ENCODE measurements at places on chromosomes 16 and 17.

GRCh38 chr16:55557186-55557585 lies 9.3 kb upstream of the CAPNS2 start:
- DNase-seq, result no peak

DNA sequence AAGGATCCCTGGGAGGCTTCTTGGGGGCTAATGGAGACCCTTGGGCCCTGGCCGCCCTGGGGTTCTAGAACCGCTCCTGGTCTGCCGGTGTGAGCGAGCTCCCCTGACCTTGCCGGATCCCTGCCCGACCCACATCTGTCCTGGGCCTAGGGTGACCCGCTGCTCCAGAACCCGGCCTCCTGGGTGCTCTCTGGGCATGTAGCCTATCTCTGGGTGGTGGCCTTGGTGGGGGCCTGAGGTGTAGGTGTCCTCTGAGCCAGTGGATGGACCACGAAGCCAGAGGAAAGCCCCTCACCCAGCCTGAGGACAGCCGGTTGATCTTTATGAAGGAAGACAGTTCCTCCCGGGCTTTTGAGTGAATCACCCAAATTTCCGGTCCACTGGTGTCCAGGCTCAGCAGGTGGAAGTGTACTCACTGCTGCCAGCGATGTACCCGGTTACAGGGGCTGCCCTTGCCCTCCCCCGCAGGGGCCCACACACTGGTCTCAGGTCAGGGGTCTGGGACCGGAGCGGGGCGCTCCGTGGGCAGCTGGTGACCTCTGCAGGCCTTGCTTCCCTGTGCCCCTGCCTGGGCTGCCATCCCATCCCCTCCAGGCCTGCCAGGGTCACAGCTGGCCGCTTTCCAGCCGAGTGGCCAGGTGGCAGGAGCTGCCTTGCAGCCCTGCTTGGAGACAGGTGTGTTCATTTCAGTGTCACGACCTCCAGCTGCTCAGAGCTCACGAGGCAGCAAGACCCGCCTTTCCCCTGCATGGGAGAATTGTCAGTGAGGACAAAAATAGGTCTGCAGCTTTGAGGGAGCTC lies 10.5 kb upstream of the GSE1 start:
- no peak for DNase-seq

DNA sequence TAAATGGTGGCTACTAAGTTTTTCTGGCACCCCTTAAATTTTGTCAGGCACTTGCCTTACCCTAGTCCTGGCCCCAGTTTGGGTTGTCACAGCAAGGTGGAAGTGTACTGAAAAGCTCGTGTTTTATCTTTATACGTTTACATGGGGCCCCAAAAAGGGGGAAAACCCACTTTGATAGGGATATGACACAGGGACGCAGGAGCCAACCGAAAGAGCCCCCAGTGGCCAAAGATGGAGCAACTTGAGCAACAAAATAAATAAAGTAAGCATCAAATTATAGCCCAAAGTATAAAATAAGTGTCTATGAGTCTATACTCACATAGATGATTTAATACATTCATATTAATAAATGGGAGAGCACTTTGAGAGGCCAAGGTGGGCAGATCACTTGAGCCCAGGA lies 5.0 kb upstream of the CETP start:
- DNase-seq, result no peak

GRCh38 chr17:913207-913606 lies 66.4 kb downstream of the NXN start:
- DNase-seq, result no peak

DNA sequence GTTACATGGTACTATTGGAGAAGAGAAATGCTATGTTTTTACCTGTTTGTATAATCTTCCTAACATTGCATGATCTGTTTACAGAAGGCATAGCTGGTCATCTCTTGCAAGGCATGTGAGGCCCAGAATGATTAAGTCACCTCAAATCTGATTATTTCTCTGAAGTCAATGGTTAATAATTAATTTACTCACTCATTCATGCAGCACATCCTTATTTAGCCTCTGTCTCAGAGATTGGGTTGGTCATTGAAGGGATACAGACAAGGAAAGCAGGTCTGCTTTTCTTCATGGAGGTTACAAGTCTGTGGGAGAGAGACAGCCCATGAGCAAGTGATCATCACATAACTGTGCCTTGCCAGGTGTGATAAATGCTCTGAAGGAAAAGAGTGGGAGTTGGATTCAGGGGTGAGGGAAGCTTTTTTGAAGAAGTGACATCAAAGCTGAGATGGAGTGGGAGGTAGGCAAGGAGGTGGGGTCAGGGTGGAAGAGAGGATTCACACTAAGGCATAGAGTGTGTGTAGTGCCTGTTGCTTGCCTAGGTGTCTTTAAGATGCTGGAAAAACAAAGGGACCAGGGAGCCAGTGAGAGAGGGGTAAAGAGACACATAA lies 16.3 kb upstream of the RBFOX1 start:
- DNase-seq, result no peak

GRCh38 chr17:59180626-59181025 lies 25.1 kb downstream of the PRR11 start:
- no peak for DNase-seq

DNA sequence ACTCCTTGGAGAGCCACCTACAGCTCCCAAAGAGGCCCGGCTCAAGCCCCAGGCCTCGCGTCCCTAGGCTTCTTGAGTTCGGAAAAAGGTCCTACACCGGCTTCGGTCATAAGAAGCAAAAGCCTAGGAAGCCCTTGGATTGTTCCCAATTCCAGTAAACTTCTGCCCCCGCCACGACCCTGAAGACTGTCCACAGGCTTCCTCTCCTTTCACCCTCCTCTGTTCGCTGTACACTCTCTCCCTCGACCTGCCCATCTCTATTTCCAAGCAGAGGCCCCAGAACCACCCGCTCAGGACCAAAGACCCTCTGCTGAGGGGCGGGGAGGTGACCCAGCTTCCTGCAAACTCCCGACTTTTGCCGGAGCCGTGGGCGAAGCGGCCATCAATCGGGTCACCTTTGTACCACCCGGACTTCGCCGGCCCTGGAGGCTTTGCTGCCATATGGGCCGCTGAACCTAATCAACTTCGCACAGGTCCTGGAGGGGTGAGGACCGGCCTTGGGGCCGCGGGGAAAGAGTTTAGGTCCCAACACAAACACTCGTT lies 2.7 kb downstream of the HOXB2 start:
- DNase-seq, result no peak

- DNase-seq, result no peak
Observed at GRCh38 chr17:1908699-1909309, 79.0 kb downstream of the RPA1 start.

- no peak for DNase-seq
Observed at GRCh38 chr16:11372073-11372828, 27.0 kb downstream of the RMI2 start.

- no peak for DNase-seq
Observed at GRCh38 chr16:55264949-55265348, 59.1 kb upstream of the IRX6 start.

DNA sequence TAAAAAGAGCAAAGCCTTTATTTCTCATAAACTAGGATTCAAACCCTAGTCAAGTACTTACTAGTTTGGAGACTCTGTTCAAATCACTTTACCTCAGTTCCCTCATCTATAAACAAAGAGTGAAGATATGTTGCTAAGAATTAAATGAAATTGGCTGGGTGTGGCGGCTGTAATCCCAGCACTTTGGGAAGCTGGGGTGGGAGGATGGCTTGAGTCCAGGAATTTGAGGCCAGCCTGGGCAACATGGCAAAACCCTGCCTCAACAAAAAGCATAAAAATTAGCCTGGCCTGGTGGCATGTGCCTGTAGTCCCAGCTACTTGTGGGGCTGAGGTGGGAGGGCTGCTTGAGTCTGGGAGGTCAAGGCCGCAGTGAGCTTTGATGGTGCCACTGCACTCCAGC lies 114.5 kb upstream of the CREBBP start:
- DNase-seq, result no peak

DNA sequence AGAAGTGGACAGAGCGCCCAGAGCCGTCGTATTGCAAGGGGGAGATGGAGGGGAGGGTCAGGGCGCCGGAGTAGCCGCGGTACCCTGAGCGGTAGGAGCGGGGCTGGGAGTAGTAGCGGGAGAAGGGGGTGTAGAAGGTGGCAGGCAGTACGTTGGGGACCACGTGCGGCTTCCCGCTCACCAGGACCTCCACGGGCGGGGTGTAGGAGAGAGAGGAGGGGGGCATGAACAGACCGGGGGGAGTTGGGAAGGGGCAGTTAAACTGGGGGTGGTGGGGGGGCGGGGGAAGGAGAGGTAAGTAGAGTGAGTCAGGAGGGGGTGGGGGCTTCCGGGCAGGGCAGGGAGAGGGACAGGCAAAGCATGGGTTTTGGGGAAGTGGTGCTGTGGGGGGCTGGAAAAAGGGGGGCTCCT lies 16.8 kb downstream of the ST6GALNAC2 start:
- no peak for DNase-seq

DNA sequence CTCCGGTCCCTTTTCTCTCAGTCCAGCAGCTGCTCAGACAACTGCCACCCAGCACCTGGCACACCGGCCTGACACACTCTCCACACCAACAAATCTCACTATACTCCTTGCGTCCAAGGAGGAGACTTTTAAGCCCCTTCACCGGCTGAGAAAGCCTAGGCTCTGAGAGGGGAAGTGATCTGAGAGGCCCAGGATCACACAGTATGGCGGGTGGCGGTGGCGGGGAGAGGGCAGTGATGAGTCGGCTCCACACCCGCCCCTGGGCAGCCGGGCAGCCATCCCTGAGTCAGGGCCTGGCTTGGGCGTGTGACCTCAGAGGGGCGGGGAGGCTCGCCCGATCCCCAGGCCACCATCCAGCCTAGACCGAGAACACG lies 569 bp downstream of the FLII start:
- no peak for DNase-seq

DNA sequence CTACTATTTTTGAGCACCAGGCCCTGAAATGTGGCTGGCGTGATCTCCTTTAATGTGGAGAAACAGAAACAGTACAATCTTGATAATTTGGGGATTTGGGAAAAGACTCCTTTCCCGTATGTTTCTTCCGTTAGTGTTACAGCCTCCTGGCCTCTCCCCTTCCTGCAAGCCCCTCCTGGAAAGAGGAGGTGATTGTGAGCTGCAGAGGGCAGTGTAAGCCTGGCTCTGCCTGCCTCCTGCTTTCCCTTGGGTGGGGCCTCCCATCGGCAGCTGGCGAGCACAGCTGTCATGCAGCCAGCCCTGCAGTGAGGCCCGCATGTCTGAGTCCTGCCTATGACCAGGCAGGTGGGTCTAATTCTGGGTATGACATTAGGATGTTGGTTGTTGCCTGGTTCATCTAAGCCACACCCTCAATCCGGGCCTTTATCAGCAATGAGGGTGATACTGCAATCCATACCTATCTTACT lies 48.7 kb upstream of the WSB1 start:
- DNase-seq, result no peak

DNA sequence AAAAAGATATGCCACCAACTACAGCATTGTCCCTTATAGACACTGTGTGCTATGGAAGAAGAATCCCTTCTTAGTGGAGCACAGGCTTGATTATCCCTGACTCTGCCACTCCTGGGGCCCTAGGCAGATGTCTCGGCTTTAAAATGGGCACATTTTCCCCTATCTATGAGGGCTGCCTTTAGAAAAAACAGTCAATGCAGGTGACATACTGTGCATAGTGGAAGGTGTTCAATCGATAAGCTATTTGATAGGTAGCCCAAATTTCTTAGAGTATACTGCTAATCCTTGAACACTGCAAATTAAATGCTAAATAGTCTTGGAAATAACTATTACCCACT lies 64.4 kb downstream of the PARN start:
- no peak for DNase-seq

- DNase-seq, result no peak
Observed at GRCh38 chr16:72517154-72517553, 345.2 kb upstream of the PMFBP1 start.

DNA sequence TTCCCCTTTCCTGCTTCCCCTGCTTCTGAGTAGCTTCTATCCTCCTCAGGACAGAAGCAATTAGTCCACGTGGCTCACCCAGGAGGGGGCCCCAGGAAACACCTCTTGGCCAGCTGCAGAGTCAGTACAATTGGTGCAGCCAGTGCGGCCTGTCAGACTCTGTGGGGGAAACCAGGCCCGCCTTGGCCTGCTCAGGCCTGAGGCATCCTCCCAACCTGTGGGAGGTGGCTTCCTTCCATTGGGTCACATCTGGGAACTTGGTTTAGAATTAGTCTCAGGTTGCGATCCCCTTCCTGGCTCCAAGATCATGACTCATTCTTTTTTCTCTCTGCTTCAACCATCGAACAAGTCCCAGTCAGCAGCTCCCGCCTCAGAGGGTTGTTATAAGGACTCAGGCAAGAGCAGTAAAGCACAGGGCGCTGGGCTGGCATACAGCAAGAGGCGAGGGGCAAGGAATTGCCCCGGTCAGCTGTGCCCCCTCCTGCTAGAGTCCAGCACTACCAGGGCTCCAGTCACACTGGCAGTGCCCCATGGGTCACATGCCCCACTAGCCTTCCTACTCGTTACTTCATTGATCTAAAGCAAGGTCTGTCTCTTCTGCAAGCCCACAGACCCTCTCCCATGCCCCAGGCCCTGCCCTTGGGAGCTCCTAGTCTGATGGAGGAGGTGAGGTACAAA lies 8.1 kb upstream of the EPX start:
- DNase-seq, result no peak

DNA sequence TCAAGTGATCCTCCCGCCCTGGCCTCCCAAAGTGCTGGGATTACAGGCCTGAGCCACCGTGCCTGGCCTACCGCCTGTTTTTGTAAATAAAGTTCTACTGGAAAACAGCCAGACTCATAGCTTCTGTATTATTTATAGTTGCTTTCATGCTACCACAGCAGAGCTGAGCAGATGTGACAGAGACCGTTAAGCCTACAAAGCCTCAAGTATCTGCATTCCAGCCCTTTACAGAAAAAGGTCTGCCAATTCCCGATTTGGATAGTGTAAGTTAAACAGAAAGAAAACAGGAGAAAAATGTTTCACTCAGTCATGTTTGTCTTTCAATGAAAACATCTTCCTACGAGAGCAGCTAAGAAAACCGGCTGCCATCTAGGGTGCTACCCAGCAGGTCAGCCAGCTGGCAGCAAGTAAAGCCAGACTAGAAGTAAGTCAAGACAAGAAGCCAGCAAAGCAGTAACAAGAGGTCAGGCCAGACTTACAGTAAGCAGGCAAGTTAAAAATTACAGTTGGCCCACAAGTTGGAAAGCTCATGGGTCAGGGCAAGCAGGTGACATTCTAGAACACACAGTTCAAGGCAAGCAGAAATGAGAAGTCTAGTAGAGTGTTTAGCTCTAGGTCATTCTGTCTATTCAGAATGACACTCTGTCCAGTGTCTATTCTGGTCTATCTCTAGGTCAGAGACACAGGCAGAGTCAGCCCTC lies 17.7 kb downstream of the NCBP3 start:
- DNase-seq, result no peak

All from stimulated activated CD8-positive, alpha-beta memory T cell treated with anti-CD3 and anti-CD28 coated beads, Interleukin-4, amount 100 ng/mL, for 1 hour (primary cell).